ENCODE measurements at places on chromosomes 7 and 10.

DNA sequence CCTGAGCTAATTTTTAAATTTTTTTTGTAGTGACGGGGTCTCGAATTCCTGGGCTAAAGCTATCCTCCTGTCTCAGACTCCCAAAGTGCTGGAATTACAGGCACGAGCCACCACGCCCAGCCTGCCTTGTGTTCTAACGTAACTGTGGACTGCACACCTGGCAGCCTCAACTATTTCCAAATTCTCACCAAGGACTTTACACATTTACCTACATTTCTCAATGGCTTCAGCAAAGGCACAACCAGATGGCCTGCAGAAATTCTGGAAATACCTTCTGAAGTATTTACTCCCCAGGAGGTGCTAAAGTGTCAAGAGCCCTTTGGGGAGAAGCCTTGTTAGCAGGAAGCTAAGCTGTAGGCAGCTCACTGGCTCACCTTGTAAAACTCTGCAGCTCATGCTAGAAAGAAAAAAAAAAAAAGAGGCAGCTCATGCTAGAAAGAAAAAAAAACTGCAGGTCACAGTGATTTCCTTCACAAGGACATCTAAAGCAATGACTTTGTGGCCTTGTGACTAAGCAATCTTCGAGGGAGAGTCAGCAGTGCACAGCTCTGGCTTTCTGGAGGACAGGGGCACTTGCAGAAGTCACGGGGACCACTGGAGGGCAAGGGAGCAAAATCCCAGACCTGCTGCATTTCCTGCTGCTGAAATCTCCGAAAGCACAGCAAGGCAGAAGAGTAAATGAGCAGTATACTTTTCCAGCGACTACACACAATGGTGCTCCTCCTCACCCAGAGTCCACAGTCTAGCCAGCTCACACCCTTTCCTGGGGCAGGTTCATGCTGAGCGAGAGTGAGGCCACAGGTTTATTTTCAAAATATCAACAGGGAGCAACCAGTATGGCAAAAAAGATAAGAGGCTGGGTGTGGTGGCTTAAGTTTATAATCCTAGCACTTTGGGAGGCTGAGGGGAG lies 40.4 kb downstream of the BAIAP2L1 start:
- DNase-seq = no peak

DNA sequence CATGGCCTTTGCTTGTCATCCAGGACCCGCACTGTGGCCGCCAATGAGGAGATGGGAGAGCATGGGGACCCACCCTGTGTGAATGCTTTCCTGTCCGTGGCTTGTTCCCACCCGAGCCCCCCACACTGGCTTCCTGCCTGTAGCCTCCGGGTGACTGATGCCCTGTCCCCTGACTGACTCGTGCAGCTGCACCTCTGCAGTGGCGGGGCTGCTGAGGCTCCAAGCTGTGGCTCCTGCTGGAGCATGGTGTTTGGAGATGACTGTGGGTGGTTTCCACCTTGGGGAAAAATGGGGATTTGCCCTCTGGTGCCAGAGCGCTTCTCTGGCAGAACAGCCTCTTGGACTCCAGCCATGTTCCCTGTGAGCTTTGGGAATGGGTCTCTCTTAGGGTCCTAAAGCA lies 2.1 kb downstream of the CAMK1D start:
- no peak for DNase-seq

DNA sequence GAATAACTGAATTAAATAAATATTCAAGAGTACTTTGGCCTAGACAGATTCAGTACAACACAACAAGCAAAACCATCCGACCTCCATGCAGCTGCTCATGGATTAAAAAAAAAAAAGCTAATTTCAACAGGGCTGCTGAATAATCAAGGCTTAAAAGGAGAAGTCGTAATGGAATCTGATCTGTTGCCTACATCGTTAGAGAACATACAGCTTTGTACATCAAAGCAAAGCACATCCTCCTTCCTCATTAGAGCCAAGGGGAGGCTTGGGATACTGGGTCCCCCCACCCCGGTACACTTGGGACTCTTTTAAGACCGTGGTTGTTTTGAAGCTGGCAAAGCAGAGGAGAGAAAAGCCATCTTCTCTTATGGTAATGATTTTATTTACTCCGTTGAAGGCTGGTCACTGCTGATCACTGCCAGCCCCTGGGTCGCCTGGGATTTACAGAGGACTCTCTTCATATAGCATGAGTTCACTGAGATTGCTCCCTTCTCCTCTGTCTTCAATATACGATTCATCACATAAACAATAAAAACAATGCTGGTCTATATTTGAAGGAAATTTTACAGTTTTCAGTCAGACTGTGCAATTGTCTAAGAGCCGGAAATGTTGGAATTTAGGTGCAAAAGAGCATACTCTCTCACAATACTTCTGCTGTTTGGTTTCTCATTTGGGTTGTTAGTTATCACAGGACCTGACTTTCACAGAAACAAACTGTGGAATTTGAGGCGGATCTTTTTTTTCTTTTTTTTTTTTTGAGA lies 148.8 kb downstream of the FAM107B start:
- no peak for DNase-seq

GRCh38 chr7:84271543-84271942 lies 77.0 kb upstream of the SEMA3A start:
- DNase-seq = no peak

DNA sequence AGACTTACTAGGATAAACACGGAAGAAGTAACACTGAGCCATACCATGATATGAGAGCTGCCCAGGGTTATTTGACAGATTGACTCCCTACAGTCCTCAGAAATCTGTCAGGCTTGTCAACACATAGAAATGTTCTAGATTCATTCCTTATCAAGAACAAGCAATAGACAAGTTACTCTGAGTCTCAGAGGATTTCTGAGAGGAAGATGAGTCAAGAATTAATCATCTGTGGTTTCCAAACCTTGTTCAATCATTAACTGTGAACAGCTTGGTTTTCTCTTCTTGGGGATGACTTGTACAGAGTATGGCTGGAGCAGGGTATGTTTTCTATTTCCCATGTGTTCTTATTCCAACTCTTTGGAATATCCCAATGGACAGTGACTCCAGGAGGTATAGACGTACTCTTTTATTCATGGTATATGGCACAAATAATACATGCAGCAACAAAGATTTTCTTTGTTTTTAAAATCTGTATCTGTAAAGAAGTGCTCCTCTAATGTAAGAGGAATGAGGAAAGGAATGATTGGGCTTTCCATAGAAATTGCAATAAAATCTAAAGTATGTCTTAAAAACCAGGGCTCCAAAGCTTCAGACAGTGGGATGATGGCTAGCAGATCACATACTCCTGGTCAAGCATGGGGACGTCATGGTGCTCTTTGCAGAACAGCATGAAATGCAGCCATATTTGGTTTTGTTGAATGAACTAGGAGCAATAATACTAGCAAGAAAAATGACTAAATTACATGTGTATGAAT lies 11.9 kb upstream of the SFR1 start:
- DNase-seq = no peak

GRCh38 chr10:78184851-78185692 lies 151.4 kb downstream of the RPS24 start:
- DNase-seq = no peak

GRCh38 chr10:27783660-27784059 lies 38.0 kb upstream of the MKX start:
- peak; percentile 21 for DNase-seq

- no peak for DNase-seq
Measured at GRCh38 chr10:24889639-24890038, 62.8 kb downstream of the PRTFDC1 start.

DNA sequence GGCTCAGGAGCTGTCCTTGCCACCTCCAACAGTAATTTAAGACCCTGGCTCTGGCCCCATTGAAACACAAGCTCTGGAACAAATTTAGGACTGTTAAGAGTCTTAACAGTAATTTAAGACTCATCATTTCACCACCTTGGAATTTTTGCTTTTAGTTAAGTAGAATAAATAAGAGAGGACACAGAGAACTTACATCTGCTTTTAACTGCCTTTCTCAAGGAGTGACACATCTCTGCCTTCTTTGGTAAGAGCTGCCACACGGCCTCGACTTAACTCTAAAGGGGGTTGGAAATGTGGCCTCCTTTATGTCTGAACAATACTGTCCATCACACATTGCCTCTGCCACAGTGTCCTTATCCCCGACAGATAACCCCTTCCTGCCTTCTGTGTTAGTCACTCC lies 77.9 kb downstream of the HERPUD2 start:
- DNase-seq = no peak

GRCh38 chr7:157520249-157520648 lies 183.4 kb downstream of the DNAJB6 start:
- DNase-seq = no peak

DNA sequence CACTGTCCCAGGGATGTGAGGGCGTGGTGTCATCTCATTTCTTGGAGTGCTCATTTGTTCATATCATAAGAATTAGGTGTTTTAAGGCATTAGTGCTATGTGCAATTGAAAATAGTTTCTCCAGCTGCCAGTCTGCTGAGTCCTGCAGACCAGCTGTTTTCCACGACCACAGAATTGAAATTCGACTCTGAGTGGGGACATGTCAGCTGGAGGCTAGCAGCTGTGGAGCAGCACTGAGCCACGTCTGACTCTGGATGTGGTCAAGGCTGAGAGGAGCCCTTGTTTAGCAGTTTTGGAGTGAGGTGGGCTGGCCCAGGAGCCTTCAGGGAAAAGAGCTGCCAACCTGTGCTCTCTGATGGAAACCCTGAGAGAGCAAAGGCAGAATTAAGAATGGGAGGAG lies 156.3 kb upstream of the GRB10 start:
- no peak for DNase-seq

DNA sequence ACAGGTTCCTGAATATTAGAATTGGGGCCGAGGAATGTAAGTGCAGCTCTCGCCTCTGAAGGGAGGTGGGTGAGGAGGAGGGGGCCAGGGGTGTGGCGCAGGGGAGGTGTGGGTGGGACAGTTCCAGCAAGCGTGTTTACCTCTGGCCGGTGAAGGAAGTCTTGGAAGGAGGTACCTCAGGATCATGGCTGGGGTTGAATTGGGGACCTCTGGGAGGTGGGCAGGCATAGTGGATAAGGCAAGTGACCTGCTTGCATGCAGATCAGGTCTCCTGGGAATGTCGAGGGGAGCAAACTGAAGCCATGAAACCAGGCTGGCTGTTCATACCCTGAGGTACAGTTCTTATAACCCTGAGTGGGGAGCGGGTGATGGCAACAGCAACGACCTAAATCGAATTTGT lies 2.0 kb downstream of the ZNF775 start:
- DNase-seq = no peak

- peak; percentile 73 for DNase-seq
Measured at GRCh38 chr7:117119192-117119924, 166.1 kb downstream of the ST7 start.
